Cerebellar cortex (tissue), 1 donor: ENCODE measurements at places on chromosomes 3 and 15.

DNA sequence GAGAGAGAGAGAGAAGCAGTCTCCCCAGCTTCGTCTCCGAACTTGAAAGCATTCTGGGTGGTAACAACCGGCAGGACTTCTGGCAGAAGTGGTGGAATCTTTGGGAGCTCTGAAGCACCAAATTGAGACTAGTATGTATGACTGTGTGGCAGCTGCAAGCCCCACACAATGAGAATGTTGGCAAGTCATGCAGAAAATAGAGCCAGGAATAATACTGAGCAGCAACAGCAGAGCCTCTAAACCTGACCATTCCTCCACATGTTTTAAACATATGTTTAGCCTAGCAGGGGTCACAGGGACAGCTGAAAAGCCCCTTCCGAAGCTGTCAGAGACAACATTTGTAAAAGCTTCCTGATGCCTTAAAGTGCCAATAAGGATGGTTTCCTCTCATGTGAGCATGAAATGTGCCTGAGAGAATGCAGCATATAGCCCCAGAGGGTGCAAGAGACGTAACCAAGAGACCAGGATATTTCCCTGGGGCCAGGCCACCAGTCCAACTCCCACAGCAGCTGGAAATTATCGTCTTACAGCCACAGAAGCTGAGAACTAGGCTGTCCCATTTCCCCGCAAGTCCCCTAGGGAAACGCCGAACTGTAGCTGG, 178.6 kb upstream of the CCDC54 start:
- DNase-seq, result peak; percentile 15

DNA sequence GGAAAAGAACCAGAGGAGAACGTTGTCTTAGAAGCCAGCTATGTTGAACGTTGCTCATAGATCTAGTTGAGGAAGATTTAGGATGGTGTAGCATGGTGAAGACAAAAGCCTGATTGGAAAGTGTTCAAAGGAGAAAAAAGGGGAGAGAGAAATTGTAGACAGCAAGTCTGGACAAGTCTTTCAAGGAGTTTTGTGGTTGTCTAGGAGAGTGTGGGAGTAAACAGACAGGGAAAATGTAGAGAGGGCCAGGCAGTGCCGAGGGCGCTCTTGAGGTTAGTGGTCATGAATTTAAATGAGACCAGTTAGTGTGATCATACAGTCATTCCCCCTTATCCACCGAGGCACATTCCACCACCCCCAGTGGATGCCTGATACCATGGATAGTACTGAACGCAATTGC, 167.5 kb upstream of the IL12A start:
- no peak for DNase-seq

DNA sequence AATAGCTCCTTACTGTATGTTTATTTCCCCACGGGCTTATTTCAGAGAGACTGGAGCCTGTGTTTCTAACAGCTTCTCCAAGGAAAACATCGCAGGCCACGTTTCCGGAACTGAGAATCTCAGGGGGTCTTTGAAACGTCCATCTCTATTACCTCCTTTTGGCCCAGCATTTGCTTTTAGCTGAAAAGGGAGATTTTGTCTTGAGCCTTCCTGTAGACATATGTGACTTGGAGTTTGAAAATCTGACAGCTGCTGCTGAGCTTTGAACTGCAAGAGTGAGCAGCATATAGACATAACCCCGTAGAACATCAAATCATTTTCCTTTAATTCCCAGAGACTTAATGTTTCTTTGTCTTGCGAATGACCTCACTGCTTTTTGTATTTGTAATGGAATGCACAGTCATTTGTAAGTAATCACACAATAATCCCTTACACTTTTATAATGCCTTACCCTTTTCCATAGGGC, 54.6 kb downstream of the LPP start:
- DNase-seq, result peak; percentile 25

DNA sequence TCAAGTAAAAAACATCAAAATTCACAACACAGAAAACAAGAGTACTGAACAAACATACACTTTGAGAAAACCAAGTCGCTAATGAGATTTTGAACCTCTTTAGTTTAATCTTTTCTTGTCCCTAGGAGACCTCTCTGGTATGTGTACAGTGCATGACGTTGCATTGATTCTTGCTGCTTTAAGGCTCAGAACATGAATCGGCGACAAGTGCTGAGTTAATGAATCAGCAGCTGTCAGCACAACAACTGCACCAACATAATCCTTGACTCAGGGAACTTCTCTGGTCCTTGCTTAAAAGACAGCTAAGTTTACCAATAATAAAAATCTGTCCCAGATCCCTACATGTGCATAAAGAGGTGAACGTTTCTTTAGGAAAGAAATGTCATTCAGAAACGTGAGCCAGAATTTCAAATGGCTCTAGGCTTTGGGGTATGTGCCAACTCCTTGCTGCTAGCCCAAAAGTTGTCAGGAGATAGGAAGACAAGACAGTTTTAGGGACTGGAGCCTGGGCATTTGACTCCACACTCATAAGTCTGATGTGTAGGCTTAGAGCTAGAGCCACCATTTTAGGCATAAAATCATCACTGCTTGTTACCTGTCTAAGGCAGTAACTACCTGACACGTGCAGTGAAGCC, 86.9 kb downstream of the IL5RA start:
- DNase-seq, result peak; percentile 13

- DNase-seq, result no peak
These were observed 7.3 kb downstream of the RFT1 start for GRCh38 chr3:53122933-53123305.

- no peak for DNase-seq
These were observed 182.6 kb downstream of the ARRDC4 start for GRCh38 chr15:98143116-98143515.

GRCh38 chr3:15647611-15648167, 46.1 kb downstream of the BTD start:
- DNase-seq, result no peak

DNA sequence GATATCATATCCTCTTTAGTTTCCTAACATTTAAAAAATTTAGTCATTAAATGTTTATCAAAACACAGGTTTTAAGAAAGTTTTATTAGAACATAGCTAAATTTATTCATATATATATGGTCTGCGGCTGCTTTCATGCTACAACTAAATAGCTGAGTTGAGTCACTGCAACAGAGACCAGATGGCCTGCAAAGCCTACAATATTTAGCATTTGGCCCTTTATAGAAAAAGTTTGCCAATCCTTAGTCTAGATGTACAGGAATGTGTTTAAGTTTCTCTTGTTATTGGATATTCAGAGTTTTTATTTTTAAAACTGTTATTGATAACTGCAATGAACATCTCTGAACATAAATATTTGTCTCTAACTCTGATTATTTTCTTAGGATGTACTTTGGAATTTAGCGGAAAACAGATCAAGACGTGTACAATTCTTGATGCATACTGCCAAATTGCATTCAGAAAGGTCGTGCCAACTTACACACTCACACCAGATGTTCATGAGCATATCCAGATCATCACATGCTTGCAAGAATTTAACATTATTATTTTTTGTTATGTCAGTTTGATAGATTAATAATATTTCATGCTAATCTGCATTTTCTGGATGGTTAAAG, 157.9 kb downstream of the STAC start:
- DNase-seq, result no peak

GRCh38 chr15:54149115-54149531, 170.9 kb downstream of the UNC13C start:
- no peak for DNase-seq

DNA sequence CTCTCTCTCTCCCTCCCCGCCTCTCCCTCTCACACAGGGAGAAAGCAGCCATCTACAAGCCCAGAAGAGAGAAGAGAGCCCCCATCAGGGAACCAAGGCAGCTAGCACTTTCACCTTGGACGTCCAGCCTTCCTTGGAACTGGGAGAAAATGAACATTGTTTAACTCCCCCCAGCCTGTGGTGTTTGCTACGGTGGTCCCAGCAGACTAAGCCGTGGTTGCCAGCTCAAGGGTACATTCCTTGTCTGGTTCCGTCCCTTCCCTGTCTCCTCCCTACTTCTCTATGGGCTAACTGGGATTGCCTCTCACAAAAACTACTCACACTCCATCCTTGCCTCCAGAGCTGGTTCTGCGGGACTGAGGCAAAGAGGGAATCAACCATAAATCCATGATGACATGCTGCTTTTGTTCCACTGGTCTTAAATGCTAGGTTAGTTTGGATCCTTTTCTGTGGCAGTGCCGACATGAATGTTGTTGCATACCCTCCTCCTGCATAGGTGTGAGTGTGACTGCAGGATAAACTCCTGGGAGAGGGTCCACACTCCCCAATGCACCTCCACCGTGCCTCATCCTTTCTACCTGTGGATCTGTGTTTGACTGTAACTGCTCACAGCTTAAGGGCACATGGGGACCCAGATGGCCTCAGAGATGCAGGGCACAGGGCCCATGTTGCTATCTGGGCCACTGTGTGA, 12.0 kb downstream of the C3orf22 start:
- DNase-seq, result no peak
